ENCODE measurements at places on chromosomes 6 and 20. TPM values are rescaled to one million over a fixed set of nuclear protein-coding genes. Genes with fewer than 3 reads are reported as not detected.

DNA sequence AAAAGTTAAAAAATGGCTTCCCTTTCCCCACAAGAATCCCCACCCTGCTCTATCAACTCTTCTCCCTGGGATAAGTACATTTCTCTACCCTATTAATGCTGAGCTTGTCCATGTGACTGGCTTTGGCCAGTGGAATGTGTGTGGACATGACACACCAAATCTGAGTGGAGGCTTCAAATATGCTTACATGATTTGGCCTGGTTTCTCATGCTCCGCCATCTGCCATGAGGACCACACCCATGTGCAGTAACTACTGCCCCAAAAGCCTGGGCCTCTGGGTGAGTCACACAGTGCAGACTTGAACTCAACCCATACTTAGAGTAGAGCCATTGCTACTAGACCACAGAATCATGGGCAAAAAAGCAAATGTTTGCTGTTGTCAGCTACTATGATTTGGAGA lies 65.4 kb downstream of the PRND start:
- no peak for DNase-seq

GRCh38 chr6:50330347-50330746 lies 280.6 kb upstream of the DEFB112 start:
- DNase-seq, result no peak

GRCh38 chr6:14386668-14387067 lies 269.1 kb downstream of the CD83 start:
- no peak for DNase-seq

Gene LY6G6D
- not detected for total RNA-seq

GRCh38 chr6:27312950-27313271 lies 838 bp upstream of the POM121L2 start:
- no peak for DNase-seq

GRCh38 chr6:37200085-37200484 lies 30.1 kb downstream of the PIM1 start:
- DNase-seq, result no peak

- no peak for DNase-seq
Observed at GRCh38 chr6:2684766-2685754, 65.7 kb downstream of the MYLK4 start.

DNA sequence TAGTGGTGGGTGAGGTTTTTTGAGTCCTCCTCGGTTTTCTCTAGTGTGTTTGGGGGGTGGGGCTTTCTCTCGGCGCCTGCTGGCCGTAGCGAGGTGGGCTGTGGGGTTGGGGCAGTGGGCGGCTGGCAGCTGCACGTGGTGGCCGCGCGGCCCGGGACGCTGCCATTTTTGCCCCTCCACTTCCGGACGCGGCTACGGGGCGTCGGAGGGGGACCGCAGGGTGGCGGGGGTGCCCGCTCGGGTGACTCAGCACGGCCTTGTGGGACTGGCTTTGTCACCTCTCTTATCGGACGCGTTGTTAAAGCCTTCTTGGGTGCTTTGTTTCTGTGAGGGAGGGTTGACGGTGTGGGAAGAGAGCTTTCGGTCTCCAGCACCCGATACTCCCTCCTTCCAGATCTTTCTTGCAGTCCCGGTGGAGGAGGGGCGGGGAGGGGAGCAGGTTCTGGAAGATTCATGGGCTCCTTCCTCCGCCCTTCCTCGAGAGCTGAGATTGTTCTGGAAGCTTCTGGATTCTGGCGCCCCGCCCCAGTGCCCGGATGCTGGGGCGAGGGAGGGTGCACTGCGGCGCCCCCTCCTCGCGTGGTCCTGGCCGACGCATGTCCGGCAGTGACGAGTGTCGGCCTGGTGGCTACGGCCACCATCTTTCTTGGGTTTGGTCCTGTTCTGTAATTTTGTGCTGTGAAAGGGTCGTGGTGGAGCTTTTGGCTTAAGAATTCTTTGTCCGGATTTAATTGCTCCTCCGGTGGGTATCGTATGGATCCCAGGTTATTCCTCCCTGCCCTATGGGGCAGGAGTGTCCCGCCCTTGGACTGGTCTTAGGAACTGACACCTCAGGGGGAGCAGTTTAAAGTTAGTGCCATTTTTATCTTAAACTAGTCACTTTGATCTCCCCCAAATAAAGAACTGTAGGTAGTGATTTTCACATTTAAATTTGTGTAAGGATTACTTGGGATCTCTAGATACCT lies 719 bp downstream of the HSP90AB1 start:
- DNase-seq, result peak; percentile 81

DNA sequence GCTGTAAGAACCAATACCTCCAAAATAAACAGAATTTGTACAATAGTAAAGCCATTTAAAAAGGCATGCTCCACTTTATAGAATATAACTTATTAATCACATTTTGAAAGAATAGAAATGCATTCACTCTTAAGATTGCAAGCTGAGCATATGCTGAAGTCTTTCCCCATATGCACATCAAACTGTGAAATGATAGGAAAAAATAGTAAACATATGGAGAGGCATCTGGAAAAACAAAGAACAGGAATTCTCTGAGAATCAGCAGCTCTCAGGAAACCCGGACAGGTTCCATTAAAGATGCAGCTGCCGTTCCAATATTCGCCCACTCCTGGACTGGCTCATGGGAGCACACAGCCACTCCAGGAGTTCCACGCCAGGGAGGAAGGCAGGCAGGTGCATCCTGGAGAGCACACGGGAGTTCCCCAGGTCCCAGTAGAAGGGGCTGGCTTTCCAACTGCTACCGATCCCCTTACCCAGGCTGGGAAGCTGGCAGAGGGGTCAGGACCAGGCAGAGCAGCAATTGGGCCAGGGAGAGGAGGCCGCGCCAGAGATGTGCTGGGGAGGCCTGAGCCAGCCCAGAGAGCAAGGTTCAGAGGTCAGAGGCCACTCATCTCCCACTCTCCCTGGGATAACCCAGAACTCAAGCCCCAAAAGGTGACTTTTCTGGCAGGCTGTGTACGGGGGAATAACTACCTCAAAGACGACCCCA lies 111.1 kb downstream of the DLL1 start:
- no peak for DNase-seq

- DNase-seq, result no peak
Observed at GRCh38 chr6:109322825-109323224, 59.4 kb downstream of the CD164 start.

Gene SIRPD
- not detected for total RNA-seq

Gene MAPK13
- total RNA-seq, result 2.8 TPM

DNA sequence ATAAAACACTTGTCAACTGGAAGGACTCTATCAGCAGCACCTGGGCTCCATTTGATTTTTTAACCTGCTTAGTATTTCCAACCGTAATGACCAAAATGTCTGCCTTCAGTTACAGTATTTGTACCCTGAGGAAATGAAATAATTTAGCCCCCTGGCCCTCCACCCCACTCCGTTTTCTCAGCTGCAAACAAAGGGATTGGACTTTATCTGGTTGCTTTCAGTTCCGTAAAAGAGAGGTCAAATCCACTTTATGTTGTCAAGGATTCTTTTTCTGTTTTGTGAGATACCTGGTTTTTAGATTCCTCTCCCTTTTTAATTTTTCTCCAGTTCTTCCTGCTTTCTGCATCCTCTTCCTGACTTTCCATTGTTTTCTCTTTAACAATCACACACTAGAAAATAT lies 64.4 kb upstream of the BMP2 start:
- DNase-seq, result no peak

DNA sequence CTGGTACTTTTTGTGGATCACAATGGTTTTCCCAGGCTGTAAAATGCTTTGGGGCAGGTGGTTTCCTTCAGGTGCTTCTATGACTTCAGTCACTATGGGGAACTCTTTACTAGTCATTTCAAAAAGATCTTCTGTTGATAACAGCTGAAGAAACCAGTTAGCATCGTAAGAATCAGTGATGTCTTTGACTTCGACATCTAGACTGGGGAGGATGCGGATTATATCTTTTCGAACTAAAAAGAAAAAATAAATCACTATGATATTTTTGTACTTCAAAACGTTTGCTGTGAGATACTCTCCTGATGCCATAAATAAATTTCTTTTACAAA lies 87.2 kb downstream of the THEMIS start:
- DNase-seq, result no peak

Gene COL9A3
- 0.27 TPM for total RNA-seq

- DNase-seq, result no peak
Observed at GRCh38 chr6:109793792-109794191, 102.7 kb downstream of the FIG4 start.
